IPS DF 6.9 (cell line): ENCODE measurements at places on chromosomes 7 and 10.

DNA sequence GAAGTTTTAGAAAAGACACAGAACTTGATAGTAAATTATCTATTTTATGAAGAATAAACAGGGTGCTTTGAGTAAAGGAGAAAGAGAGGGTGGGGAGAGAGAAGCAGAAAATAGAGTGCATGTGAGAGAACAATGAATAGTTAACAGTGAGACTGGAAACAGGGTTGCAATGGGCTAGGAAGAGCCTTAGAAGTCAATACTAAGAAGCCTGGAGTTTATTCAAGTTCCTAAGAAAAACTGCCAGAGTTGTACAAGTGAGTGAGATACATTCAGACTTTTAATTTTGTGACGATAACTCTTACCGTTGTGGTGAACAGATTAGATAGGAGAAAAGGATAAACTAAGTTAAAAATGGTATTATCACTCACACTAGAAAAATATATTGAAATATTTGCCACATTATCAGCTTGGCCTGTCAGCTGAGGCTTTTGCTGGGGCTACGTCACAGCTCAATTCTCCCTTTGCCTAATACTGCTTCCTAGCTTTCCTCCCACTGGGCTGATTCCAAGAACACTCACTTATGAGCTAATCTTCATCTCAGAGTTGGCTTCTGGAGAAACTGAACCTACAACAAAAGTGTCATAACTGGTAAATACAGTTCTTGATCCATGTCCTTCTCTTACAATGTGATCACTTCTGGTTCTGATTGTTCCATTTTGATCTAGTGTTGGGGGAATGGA is 92.7 kb downstream of the SEMA3D start:
- H3K27me3 ChIP-seq = no peaks in the 10 kb centered on the region
- H3K27ac ChIP-seq = no peak overlapping the region
- H3K36me3 ChIP-seq = no peaks in the 10 kb centered on the region
- no peak overlapping the region for H3K4me3 ChIP-seq

DNA sequence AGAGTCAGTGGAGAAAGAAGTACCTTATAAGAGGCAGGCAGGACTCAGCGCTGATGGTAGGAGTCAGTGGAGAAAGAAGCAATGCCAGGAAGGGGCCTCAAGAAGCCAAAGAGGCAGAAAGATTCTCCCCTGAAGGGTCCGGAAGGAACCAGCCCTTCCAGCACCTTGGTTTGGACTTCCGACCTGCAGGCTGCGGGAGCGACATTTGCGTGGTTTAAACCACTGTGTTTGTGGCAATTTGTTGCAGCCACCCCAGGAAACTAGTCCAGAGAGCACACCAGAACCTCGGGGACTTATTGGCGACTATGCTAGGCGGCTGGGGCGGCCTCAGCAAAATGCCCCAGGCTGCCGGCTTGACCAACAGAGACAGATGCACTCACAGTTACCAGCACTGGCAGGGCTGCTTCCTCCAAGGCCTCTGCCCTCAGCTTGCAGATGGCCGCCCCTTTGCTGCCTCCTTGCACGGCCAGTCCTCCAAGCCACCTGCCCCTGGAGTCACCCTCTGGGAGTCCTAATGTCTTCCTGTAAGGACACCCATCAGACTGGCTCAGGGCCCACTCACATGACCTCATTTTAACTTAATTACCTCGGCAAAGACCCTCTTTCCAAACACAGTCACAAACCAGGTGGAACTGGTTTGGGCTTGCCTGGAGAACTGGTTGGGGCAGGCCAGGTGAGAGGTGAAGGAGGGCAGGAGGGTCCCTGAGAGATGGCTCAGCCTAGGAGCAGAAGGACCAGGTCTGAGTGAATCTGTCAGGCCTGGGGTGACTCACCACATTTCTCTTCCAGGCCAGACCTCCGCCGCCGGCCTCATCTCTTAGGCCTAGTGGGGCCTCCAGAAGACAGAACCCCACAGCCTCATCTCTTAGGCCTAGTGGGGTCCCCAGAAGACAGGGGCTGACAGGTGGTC is 26.1 kb downstream of the CALML3 start:
- H3K4me1 ChIP-seq = no peaks in the 10 kb centered on the region
- DNase-seq = no peak
- no peaks in the 10 kb centered on the region for H3K36me3 ChIP-seq
- H3K27ac ChIP-seq = no peak overlapping the region
- H3K4me3 ChIP-seq = no peak overlapping the region

DNA sequence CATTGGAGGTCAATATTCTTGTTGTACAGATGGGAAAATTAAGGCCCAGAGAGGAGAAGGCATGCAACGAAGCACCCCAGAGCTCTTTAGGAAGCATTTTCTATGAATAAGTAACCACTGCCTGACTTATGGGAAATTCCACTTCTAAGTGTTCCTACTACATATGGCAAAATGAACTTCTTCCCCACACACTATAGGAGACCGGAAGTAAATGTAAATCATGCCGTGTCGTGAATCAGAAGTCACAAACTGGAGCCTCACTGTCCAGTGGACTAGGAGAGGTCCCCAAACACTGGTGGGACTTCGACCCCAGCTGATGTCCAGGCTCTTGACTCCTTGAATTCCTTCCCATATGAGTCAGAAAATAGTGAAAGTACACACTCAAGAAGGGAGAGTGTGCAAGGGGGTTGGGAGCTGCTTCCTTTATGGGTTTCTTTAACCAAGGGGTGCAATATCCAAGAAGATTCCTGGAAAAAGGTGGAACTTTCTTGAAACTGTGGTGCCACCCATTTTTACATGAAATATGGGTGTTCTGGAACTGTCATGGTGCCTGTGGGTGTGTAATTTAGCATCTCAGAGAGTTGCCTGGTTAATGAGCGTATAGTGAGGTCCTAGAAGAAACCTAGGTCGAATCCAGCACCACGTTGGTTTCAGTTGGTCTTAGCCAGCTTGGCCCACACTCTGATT is 6.7 kb downstream of the RASSF4 start:
- DNase-seq = no peak
- no peak overlapping the region for H3K27ac ChIP-seq
- H3K27me3 ChIP-seq = no peaks in the 10 kb centered on the region
- peaks cover 9% of the 10 kb centered on the region for H3K4me1 ChIP-seq

DNA sequence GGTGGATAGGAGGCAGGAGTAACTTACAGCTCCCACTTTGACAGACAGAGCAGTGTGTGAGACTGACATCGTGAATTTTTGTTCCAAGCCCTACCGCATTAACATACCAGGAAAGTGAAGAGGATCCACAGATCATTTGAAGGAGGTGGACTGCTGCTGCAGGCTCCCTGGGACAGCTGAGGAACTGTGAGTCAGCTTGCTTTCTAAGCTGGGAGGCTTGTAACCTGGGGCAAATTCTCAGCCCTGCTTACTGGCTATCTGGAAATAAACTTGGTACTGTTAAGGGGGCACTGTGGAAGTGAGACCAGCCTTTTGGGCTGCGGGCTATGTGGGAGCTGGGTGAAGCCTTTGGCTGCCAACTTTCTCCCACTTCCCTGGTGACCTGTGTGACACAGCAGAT is 1202.5 kb downstream of the DNAJB9 start:
- no peak overlapping the region for H3K27ac ChIP-seq
- no peaks in the 10 kb centered on the region for H3K4me1 ChIP-seq
- H3K36me3 ChIP-seq = no peaks in the 10 kb centered on the region
- H3K27me3 ChIP-seq = no peaks in the 10 kb centered on the region
- no peak for DNase-seq

GRCh38 chr7:50953820-50954219 is 171.1 kb upstream of the GRB10 start:
- peaks cover 16% of the 10 kb centered on the region; the same call in 1 of the 2 replicates for H3K27me3 ChIP-seq
- peaks cover 1% of the 10 kb centered on the region; the same call in 1 of the 2 replicates for H3K4me1 ChIP-seq
- no peak for DNase-seq

- DNase-seq = no peak
- H3K27ac ChIP-seq = no peak overlapping the region
- no peak overlapping the region for H3K4me3 ChIP-seq
- H3K4me1 ChIP-seq = no peaks in the 10 kb centered on the region; the same call in 1 of the 2 replicates
- no peaks in the 10 kb centered on the region for H3K27me3 ChIP-seq
Measured at GRCh38 chr7:116984511-116984910, 31.2 kb downstream of the ST7 start.

DNA sequence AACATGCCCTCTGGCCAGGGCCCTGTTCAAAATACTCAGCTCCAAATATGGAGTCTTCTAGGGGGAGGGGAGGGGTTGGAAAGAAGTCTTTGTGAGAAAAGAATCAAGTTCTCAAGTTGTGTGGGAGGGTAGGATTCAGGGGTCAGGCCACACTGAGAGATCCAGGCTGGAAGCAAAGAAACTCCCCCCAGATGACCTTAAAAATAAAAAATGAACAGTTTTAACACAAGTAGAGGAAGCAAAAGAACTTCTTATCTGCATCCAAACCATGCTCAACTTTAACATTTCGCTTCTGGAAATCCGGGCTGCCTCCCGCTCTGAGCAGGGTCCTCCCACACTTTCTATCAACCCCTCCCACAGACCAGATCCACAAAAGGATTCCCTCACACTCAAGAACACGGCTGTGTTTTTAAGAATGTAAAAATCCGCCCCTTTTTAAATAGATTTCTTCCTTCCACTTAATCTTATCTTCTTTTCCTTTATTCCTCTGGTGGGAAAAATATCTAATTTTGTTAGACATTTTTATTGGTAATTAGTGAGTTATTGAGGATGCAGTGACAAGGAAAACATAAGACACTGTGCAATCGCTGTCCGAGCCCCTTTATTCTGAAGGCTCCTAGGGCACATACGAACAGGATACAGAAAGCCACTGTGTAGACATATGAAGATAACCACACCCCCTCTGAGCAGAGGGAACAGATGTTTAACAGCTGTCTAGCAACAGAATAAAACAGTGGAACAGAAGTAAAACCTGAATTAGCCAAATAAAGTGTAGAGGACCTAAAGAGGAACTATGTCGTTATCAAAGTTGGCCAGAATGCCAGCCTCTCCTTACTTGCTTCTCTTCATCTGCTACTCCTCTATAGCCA is 43.8 kb downstream of the CYTH3 start:
- H3K27ac ChIP-seq = no peak overlapping the region
- no peaks in the 10 kb centered on the region for H3K27me3 ChIP-seq
- no peak for DNase-seq
- no peak overlapping the region for H3K4me3 ChIP-seq

DNA sequence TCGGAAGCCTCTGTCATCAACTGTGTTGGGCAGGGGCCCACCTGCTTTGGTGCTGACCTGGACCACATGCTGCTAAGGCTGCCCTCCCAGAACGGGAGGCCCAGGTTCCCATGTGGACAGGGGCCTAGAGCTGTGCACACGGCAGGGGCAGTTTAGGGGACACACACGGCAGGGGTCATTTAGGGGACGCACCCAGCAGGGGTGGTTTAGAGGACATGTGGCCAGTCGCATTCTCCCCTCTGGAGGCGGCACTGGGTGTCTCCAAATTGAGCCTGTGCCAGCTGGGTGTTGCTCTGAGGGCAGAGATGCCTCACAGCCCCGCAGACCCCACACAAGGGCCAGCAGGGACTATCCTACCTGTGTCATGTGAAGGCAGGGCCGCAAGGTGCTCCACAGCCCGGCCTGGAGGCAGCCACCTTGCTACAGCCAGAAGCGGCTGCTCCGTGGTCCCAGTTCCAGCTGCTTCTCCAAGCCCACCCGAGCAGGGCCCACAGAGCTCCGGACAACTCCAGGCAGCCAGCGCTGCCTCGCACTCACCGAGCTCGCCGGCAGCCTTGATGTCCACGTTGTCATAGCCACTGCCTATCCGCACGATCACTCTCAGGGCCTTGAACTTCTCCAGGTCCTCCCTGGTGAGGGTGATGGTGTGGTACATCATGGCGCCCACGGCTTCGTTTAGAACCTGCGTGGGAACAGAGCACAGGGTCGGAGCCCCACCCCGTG is 60.7 kb downstream of the ZRANB1 start:
- H3K4me3 ChIP-seq = no peak overlapping the region
- no peaks in the 10 kb centered on the region for H3K4me1 ChIP-seq
- peaks cover 48% of the 10 kb centered on the region for H3K36me3 ChIP-seq

DNA sequence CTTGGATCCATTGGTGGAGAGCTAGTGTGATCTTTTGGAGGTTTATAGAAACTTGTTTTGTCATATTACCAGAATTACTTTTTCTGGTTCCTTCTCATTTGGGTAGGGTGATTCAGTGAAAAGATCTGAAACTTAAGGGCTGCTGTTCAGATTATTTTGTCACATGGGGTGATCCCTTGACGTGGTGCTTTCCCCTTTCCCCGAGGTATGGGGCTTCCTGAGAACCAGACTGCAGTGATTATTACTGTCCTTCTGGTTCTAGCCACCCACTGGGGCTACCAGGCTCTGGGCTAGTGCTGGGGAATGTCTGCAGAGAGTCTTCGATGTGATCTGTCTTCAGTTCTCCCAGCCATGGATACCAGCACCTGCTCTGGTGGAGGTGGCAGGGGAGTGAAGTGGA is 1030.0 kb downstream of the GRM8 start:
- no peaks in the 10 kb centered on the region for H3K27me3 ChIP-seq
- no peak for DNase-seq
- H3K27ac ChIP-seq = no peak overlapping the region
- no peaks in the 10 kb centered on the region for H3K36me3 ChIP-seq

- H3K27ac ChIP-seq = no peak overlapping the region
- H3K4me3 ChIP-seq = no peak overlapping the region
- no peak for DNase-seq
- no peaks in the 10 kb centered on the region for H3K36me3 ChIP-seq
- H3K27me3 ChIP-seq = no peaks in the 10 kb centered on the region
Measured at GRCh38 chr7:151868396-151869108, 8.4 kb downstream of the PRKAG2 start.

DNA sequence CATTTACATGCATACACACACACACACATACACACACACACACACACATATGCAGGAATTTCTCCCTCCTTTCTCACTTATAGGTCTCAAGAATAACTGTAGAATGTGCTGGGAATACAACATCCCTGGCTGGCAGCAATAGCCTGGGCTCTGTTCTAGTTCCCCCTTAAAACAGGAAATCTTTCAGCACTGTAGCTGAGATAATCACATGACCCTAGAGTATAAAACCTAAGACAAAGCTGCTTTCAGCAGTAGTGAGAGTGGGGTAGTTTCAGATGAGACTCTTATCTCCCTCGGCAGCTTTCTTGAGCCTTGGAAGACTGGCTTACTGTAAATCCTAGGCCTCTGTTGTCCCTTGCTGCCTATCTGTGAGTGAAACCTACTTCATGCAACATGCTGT is 137.4 kb upstream of the AKR1E2 start:
- H3K4me3 ChIP-seq = no peak overlapping the region
- no peaks in the 10 kb centered on the region for H3K27me3 ChIP-seq
- H3K4me1 ChIP-seq = no peaks in the 10 kb centered on the region

DNA sequence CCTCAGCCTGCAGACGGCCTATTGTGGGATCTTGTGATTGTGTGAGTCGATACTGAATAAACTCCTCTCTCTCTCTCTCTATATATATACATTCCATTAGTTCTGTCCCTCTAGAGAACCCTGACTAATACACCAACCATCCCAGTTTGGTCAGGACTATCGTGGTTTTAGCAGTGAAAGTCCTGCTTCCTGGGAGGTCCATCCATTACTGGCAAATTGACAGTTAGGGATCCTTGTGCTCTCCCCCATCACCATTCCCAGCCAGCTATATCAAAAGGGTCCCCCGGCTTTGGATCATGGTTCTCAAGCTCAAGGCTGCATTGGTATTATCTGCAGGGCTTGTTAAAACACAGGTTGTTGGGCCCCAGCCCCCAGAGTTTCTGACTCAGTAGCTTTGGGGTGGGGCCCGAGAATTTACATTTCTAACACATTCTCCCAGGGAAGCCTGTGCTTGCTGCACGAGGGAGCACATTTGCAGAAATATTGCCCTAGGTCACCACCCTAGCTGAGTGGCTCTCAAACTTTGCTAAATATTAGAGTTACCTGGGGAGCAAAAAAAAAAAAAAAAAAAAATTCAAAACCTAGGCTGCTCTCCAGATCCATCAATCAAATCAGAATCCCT is 899.1 kb upstream of the AUTS2 start:
- H3K4me3 ChIP-seq = no peak overlapping the region
- H3K27ac ChIP-seq = no peak overlapping the region
- no peaks in the 10 kb centered on the region for H3K36me3 ChIP-seq
- H3K4me1 ChIP-seq = no peaks in the 10 kb centered on the region
- no peak for DNase-seq
- H3K27me3 ChIP-seq = no peaks in the 10 kb centered on the region
